Hepatocyte (in vitro differentiated cells): ENCODE measurements at places on chromosomes 7 and 10. TPM values are rescaled to one million over a fixed set of nuclear protein-coding genes. Genes with fewer than 3 reads are reported as not detected.

DNA sequence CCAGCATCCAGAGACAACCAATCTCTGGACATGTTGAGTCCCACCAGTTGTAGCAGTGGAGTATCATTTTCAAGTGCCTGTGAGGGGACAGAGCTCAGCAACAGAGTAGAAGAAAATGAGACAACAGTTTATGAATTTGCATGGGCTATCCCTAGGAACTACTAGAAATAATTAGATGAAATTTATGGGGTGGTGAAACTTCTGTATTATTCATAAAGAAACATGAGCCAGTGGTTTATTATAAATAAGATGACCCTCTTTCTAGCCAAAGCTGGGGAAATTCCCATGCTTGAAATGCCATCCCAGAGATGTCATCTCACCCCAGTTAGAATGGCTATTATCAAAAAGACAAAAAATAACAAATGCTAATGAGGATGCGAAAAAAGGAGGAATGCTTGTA is 55.1 kb upstream of the ITGB8 start:
- no peak for DNase-seq
- no peak overlapping the region for H3K4me3 ChIP-seq
- peaks cover 3% of the 10 kb centered on the region for H3K4me1 ChIP-seq
- H3K27me3 ChIP-seq: no peaks in the 10 kb centered on the region
- no peak overlapping the region for H3K27ac ChIP-seq
- no peaks in the 10 kb centered on the region for H3K36me3 ChIP-seq

DNA sequence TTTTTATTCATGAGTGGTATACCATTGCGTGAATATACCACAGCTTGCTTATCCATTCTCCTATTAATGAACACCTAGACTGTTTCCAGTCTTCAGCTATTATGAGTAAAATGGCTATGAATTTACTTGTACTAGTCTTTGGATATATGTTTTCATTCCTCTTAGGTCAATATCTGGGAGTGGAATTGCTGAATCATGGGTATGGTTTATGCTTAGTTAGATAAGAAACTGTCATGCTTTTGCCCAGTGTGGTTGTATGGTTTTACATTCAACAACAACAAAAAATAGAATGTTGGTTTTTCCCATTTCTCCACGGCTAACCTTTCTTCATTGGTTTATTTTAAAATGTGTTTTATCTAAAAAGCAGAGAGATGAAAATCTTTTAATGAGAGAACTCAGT is 308.3 kb downstream of the PHF14 start:
- no peak overlapping the region for H3K27ac ChIP-seq
- DNase-seq: no peak
- H3K27me3 ChIP-seq: no peaks in the 10 kb centered on the region

DNA sequence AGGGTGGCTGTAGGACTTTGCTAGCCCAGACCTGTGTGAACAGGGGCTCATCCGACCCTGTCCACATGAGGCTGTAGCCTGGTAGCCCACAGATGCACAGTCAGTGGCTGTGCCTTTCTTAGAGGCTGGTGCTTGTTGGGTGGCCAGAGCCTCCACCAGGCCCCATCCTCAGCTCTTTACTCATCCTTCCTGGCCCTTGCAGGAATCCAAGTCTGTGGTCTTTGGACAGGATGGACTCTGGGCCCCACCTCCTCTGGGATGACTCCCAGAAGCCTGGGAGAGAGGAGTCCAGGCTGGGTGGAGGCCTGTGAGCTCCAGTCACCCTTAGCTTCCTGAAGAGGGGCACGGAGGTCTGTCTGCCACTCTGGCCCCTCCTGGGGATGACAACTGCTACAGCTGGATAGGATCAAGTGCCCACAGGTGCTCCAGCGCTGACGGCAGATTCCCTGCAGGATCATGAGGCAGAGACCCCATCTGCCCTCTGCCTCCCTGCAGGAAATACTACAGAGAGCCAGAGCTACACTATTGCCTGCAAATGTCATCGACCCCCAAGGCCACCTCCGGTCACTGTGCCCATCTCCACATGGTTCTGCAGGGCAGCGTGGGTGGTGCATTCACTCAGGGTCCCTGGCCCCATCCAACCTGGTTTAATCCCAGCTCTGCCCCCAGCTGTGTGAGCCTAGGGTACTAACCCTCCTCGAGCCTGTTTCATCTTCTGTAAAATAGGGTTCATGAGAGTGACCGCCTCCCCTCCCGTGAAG is 114.5 kb downstream of the PTPN20 start:
- no peak overlapping the region for H3K27ac ChIP-seq
- no peak overlapping the region for H3K4me3 ChIP-seq
- H3K27me3 ChIP-seq: no peaks in the 10 kb centered on the region
- H3K4me1 ChIP-seq: no peaks in the 10 kb centered on the region
- DNase-seq: no peak
- no peaks in the 10 kb centered on the region for H3K36me3 ChIP-seq

The CALN1 gene
- 0.12 and 0.23 TPM in 2 replicates for total RNA-seq

- no peaks in the 10 kb centered on the region for H3K36me3 ChIP-seq
- H3K27ac ChIP-seq: no peak overlapping the region
- peaks cover 21% of the 10 kb centered on the region for H3K4me1 ChIP-seq
These were observed 21.7 kb upstream of the OR2A5 start for GRCh38 chr7:144027070-144027469.

The PRLHR gene
- total RNA-seq: not detected in 2 replicates

- no peak overlapping the region for H3K27ac ChIP-seq
- H3K36me3 ChIP-seq: no peaks in the 10 kb centered on the region
- H3K4me3 ChIP-seq: no peak overlapping the region
These were observed 86.0 kb downstream of the CAMK1D start for GRCh38 chr10:12435348-12435747.

DNA sequence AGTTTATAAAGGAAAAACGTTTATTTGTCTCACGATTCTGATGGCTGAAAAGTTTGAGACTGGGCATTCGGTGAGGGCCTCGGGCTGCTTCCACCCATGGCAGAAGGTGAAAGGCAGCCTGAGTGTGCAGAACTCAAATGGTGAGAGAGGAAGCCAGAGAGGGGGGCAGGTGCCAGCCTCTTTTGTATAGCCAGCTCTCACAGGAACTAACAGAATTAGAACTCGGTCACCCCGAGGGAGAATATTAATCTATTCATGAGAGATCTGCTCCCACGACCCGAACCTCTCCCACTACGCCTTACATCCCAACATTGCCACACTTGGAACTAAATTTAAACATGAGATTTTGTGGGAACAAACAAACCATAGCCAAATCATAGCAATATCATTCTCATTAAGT is 112.6 kb downstream of the ZPBP start:
- no peak overlapping the region for H3K4me3 ChIP-seq
- no peaks in the 10 kb centered on the region for H3K27me3 ChIP-seq
- DNase-seq: no peak
- no peaks in the 10 kb centered on the region for H3K36me3 ChIP-seq
- no peaks in the 10 kb centered on the region for H3K4me1 ChIP-seq

The SLC25A28 gene
- 15.8 and 23.8 TPM in 2 replicates for total RNA-seq

- peaks cover 5% of the 10 kb centered on the region for H3K36me3 ChIP-seq
- H3K4me3 ChIP-seq: no peak overlapping the region
- H3K27ac ChIP-seq: no peak overlapping the region
These were observed 130.6 kb upstream of the BTBD16 start for GRCh38 chr10:122140461-122140902.

GRCh38 chr10:31708474-31708873 is 220.2 kb downstream of the ARHGAP12 start:
- H3K27me3 ChIP-seq: no peaks in the 10 kb centered on the region
- H3K4me1 ChIP-seq: peaks cover 17% of the 10 kb centered on the region
- H3K4me3 ChIP-seq: no peak overlapping the region
- H3K27ac ChIP-seq: peak overlapping the region; percentile 77

- no peaks in the 10 kb centered on the region for H3K36me3 ChIP-seq
- no peaks in the 10 kb centered on the region for H3K27me3 ChIP-seq
- H3K27ac ChIP-seq: no peak overlapping the region
- DNase-seq: no peak
These were observed 174.4 kb downstream of the MDFIC start for GRCh38 chr7:115096262-115096661.

The GPR15LG gene
- 0.52 and 2.6 TPM in 2 replicates for total RNA-seq

GRCh38 chr10:74093530-74094164 is 57.0 kb downstream of the AP3M1 start:
- no peak overlapping the region for H3K4me3 ChIP-seq
- no peak overlapping the region for H3K27ac ChIP-seq
- H3K27me3 ChIP-seq: no peaks in the 10 kb centered on the region

GRCh38 chr10:104446151-104446550 is 92.5 kb downstream of the CFAP58 start:
- H3K27me3 ChIP-seq: no peaks in the 10 kb centered on the region
- H3K27ac ChIP-seq: no peak overlapping the region
- no peaks in the 10 kb centered on the region for H3K36me3 ChIP-seq
- H3K4me3 ChIP-seq: no peak overlapping the region

DNA sequence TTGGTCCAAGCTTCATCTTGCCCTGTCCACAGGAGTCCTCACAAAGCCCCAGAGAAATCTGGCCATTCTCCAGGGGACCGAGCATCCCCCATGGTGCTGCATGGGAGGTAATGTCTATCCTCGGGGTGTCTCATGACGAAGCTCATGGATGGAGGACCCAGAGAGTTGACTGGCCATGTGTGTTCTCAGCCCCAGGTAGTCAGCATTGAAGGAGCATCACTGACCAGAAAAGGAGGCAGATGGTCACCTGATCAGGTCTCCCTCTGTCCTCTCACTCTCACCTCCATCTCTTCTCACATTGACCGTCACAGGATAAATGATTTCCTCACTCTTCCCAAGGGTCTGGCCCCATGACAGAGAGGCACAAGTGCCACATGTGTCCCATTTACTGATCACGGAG is 33.4 kb upstream of the GDF10 start:
- no peaks in the 10 kb centered on the region for H3K27me3 ChIP-seq
- H3K4me3 ChIP-seq: no peak overlapping the region
- H3K27ac ChIP-seq: no peak overlapping the region

The PCLO gene
- total RNA-seq: 4.2 and 8.1 TPM in 2 replicates

DNA sequence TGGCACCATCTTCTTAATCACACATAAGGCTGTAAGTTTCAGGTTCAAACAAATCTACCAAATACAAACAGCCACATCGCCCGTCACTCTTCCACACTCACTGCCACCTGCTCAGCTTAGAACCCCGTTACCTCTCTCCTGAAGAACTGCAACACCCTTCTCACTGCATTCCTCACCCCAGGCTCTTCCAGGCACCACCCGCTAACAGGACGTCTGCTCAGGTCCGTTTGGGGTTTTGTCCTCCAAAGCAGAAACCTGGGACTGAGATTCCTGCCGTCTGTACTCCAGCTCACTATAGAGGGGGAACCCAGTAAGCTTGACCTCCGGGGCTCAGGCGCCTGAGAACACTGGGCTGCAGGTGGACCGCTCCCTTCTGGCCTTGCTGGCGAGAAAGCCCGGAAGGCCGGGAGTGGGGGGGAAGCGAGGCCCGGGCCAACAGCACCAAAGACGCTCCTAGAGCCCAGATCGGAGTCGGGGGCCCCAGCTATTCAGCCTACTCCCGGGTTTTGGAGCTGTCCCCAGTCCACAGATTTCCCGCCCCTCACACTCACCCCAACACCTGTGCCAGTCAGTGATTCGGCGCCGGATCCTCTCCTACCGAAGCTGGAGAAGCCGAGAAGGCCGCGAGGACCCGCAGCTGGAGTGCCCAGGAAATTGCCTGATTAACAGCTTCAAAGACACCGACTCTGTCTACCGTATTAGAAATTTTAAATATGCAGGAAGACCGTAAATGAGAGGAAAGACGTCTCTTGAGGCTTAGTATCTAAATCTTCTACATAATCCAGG is at the start of gene AP3M1:
Gene AP3M1 (minus strand): TSS at position 625 of the 786 bp plus-strand sequence. CDS start 12,449 bp downstream, outside the sequence.
- H3K27ac ChIP-seq: peak within 1 kb of the TSS; percentile 91
- DNase-seq: peak; percentile 89
- H3K4me3 ChIP-seq: peak within 1 kb of the TSS; percentile 87

The NUDT1 gene
- total RNA-seq: 6.5 and 9.6 TPM in 2 replicates

DNA sequence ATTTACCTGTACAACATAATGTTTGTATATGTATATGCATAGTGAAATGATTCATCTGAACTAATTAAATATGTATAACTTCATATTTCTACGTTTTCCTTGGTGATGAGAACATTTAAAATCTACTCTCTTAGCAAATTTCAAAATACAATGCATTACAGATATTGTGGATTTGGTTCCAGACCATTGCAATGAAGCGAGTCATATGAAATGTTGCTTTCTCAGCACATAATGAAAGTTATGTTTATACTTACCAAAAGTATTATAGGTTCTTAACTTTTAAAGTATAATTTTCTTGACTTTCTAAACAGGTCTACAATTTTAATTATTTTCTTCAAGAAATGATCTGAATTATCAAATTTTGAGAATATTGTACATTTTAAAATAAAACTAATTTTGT is 189.2 kb downstream of the CSTF2T start:
- H3K27me3 ChIP-seq: no peaks in the 10 kb centered on the region
- no peak overlapping the region for H3K27ac ChIP-seq
- H3K36me3 ChIP-seq: no peaks in the 10 kb centered on the region
- DNase-seq: no peak
- H3K4me3 ChIP-seq: no peak overlapping the region

DNA sequence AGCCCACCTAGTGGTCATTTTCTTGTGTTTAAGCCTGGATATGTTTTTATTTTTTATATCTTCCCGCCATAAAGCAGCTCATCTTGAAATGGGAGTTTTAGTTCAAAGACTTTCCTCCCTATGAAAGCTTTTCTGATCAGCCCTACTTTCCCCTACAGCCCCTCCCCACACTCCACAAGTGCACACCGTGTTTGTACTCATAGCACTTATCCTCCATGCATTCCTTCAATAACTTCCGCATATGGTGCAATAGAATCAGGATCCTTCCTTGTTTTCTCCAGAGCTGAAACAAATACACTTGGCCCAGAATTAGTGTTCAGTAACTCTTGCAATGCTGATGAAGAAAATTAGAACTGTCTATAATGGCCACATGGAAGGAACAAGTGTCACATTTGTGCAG is 235.9 kb downstream of the KCNMA1 start:
- H3K4me3 ChIP-seq: no peak overlapping the region
- no peaks in the 10 kb centered on the region for H3K27me3 ChIP-seq
- no peak for DNase-seq
- H3K4me1 ChIP-seq: peaks cover 6% of the 10 kb centered on the region
- no peaks in the 10 kb centered on the region for H3K36me3 ChIP-seq

DNA sequence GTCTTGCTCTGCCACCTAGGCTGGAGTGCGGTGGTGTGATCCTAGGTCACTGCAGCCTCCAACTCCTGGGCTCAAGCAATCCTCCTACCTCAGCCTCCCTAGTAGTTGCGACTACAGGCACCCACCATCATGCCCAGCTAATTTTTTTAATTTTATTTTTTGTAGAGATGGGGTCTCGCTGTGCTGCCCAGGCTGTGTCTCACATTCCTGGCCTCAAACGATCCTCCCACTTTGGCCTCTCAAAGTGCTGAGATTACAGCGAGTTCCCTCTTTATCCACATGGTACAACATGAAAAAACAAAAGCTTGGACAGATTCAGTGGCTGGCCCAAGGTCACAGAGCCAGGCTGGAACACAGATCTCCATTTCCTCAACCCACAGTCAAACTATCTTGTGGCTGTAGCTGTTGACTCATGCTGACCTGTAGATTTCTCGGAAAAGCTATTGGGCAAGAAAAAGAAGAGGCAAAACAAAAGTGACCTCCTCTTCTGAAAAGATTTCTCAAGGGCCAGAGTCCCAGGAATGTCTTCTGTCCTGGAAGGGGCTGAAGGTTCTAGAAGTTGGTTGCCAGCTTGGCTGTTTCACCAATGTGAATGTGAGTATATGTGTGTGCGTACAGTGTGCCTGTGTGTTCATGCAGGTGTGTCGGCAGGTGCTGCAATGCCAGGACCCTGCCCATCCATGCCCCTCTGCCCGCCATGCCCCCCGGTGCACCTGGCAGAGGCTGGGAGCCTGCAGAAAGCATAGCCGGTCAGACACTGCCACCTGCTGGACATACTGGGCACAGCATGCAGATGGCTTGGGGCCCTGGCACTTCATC is 28.4 kb downstream of the TMEM130 start:
- no peaks in the 10 kb centered on the region for H3K27me3 ChIP-seq
- no peaks in the 10 kb centered on the region for H3K4me1 ChIP-seq
- DNase-seq: peak; percentile 73

The LLCFC1 gene
- not detected in 2 replicates for total RNA-seq

- H3K36me3 ChIP-seq: no peaks in the 10 kb centered on the region
- no peaks in the 10 kb centered on the region for H3K4me1 ChIP-seq
- H3K4me3 ChIP-seq: no peak overlapping the region
- H3K27ac ChIP-seq: no peak overlapping the region
These were observed 148.2 kb upstream of the SLC26A5 start for GRCh38 chr7:103594186-103594585.
